ENCODE measurements at places on chromosomes 2 and 18.

GRCh38 chr18:76687304-76687962, 134.9 kb upstream of the ZNF236 start:
- H3K4me3 ChIP-seq, result no peak overlapping the region
- H3K27me3 ChIP-seq, result no peaks in the 10 kb centered on the region
- no peaks in the 10 kb centered on the region for H3K36me3 ChIP-seq
- no peak for DNase-seq
- no peak overlapping the region for H3K27ac ChIP-seq
- H3K4me1 ChIP-seq, result no peaks in the 10 kb centered on the region

DNA sequence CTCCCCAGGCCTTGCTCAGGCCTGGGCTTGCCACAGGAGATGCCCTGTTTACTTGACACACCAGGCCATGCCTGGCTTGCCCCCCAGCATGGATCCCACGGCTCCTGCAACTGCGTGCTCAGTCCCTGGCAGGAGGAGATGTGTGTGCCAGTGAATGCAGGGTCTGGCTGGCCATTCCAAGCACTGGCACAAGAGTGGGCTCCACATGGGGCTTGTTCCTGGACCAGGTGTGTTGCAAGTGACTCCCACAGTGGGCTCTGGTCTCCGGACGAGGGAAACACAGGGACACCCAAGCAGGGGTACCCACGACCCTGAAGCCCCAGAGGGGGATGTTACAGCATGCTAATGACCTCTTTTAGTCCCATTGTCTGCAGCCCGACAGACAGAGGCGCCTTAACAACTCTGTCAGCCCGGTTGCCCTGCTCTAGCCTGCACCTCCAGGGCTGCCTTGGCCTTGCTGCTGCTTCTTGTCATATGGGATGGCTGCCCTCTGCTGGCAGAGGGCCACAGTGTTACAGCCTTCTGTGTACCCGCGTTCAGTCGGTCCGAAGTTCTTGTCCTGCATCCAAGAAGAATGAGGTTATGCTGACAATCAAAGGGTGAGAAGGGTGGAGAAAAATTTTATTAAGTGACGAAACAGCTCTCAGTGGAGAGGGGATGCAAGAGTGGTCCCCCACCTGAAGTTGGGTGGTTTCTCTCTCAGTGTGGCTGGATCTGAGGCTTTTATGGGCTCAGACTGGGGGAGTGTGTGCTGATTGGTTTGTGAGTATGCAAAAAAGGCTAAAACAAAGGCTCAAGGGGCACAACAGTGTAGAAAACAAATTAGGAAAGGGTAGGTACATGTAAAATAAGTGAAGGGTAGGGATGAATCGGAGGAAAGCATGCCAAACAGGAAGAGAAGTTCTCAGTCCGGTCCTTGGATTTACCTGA, 180.4 kb downstream of the MBD5 start:
- H3K27ac ChIP-seq, result no peak overlapping the region
- H3K4me1 ChIP-seq, result no peaks in the 10 kb centered on the region
- no peak overlapping the region for H3K4me3 ChIP-seq
- H3K27me3 ChIP-seq, result no peaks in the 10 kb centered on the region

- no peaks in the 10 kb centered on the region for H3K36me3 ChIP-seq
- no peaks in the 10 kb centered on the region for H3K27me3 ChIP-seq
- H3K4me3 ChIP-seq, result no peak overlapping the region
- DNase-seq, result no peak
- no peak overlapping the region for H3K27ac ChIP-seq
- H3K4me1 ChIP-seq, result peaks cover 6% of the 10 kb centered on the region
These were observed 165.5 kb downstream of the PHLPP1 start for GRCh38 chr18:62880673-62881364.

GRCh38 chr2:154537024-154537423, 161.5 kb upstream of the KCNJ3 start:
- H3K36me3 ChIP-seq, result no peaks in the 10 kb centered on the region
- no peak overlapping the region for H3K27ac ChIP-seq
- no peak overlapping the region for H3K4me3 ChIP-seq
- DNase-seq, result no peak
- H3K4me1 ChIP-seq, result no peaks in the 10 kb centered on the region
- H3K27me3 ChIP-seq, result no peaks in the 10 kb centered on the region

DNA sequence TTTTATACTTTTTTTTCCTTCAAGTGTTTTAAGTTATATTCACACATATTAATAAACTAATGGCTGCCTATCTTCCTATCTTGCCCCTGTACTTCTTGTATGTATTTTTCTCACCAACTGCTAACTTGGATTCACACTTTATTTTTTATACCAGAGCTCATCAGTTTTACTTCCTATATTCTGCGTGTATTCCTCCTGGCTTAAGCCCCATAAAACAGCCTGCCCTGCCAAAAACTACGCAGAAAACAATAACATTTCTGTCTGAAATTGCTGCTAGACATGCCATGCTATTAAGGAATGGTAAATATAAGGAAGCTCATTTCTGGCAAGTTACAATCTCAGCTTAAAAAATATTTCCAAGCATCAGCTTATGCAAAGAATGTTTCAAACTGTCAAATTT, 172.3 kb downstream of the UBE2E3 start:
- no peaks in the 10 kb centered on the region for H3K4me1 ChIP-seq
- H3K36me3 ChIP-seq, result no peaks in the 10 kb centered on the region
- H3K27ac ChIP-seq, result no peak overlapping the region
- H3K27me3 ChIP-seq, result no peaks in the 10 kb centered on the region
- DNase-seq, result no peak

GRCh38 chr2:153455861-153456260, 22.7 kb downstream of the RPRM start:
- no peaks in the 10 kb centered on the region for H3K36me3 ChIP-seq
- no peaks in the 10 kb centered on the region for H3K27me3 ChIP-seq
- H3K4me3 ChIP-seq, result no peak overlapping the region
- no peak for DNase-seq

Data from T-cell (primary cell).